Activated CD8-positive, alpha-beta T cell treated with anti-CD3 and anti-CD28 coated beads, Interleukin-2, amount 10 ng/mL, durations not matched to agents 7 days and 5 days (primary cell): ENCODE measurements at places on chromosomes 2 and 18.
A peak's percentile ranks its signal among the peaks of the same experiment; 100 is the strongest.

- DNase-seq, result no peak
These were observed 59.6 kb downstream of the ZNF516 start for GRCh38 chr18:76435316-76435989.

DNA sequence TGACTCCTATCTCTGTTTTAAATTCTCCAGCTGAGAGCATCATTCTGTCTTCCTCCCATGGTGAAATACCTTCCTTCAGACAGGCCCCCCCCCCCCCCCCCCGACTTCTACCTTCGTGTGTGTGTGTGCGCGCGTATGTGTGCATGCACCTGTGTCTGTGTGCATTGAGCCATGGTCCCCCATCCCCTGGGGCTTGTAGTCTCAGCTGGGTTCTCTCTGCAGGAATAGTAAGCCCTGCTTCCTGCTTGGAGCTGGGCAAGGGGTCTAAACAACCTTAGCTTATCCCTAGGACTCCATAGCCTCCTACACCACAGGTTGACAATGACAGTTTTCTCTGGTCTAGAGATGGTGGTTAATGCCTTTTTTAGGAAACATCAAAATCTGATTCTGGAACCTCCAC, 427.5 kb upstream of the KLHL29 start:
- DNase-seq, result no peak

DNA sequence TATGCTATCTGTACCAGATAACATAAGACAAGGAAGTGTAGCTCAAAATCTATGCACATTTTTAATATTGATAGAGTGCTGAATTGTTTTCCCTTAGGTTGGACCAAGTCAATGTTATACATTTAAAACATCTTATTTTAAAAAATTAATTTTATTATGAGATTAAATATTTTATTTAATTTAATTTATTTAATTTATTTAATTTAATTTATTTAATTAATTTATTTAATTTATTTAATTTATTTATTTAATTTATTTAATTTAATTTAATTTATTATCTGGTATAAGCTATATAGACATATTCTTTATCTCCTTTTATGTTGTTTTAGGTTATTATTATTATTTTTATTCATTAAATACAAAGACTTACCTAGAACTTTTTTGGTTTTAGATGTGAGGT, 551.7 kb upstream of the LRRTM1 start:
- DNase-seq, result no peak

DNA sequence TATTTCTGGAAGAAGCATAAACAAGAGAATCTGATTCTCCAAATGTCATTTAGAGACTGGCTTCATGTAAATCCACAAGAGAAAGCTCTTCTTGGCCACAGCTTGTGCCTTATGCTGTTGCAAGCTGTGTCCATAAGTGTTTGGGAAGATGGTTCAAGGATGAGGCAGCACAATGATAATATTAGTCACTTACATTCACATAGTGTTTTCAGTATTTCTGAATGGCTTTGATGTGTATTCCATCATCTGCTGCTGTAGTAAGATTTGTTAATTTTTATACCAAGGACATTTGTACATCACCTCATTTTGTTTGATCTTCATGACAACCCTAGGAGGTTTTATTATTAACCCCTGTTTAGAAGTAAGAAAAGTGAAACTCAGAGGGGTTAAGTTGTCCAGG, 29.9 kb downstream of the CREG2 start:
- no peak for DNase-seq

- peak; percentile 43 for DNase-seq
These were observed 18.0 kb downstream of the MBP start for GRCh38 chr18:77114415-77115191.
